ENCODE measurements at places on chromosomes 2 and 18. TPM values are rescaled to one million over a fixed set of nuclear protein-coding genes. Genes with fewer than 3 reads are reported as not detected.

The TMEM178A gene
- 0.86 TPM for total RNA-seq

The KHK gene
- total RNA-seq = 10.6 TPM

The GAD1 gene
- total RNA-seq = 1.9 TPM

The SIGLEC15 gene
- not detected for total RNA-seq

The C2orf66 gene
- 0.53 TPM for total RNA-seq

The SFXN5 gene
- 5.2 TPM for total RNA-seq

The SPDYA gene
- 1.8 TPM for total RNA-seq

The EPB41L3 gene
- total RNA-seq = 15.0 TPM

The POU3F3 gene
- not detected for total RNA-seq

The GPBAR1 gene
- 0.88 TPM for total RNA-seq

The QPCT gene
- total RNA-seq = not detected

The MARCO gene
- total RNA-seq = not detected

The RPRM gene
- total RNA-seq = not detected

The TRIM43 gene
- total RNA-seq = not detected

The UGT1A9 gene
- total RNA-seq = not detected

The TTR gene
- total RNA-seq = not detected

The LRP1B gene
- total RNA-seq = not detected

The GALNT13 gene
- total RNA-seq = 0.14 TPM

The MGAT4A gene
- 95.6 TPM for total RNA-seq

The CNRIP1 gene
- not detected for total RNA-seq

The SNORC gene
- total RNA-seq = 3.6 TPM

The ZNF521 gene
- not detected for total RNA-seq

The GAREM1 gene
- total RNA-seq = not detected

The ANO7 gene
- total RNA-seq = 0.27 TPM

The DHRS9 gene
- 11.5 TPM for total RNA-seq

The LINC00305 gene
- total RNA-seq = not detected

The MLPH gene
- not detected for total RNA-seq

The GAL3ST2 gene
- total RNA-seq = 0.16 TPM

The TFCP2L1 gene
- not detected for total RNA-seq

The NEMP2 gene
- 18.3 TPM for total RNA-seq

The GRHL1 gene
- 0.88 TPM for total RNA-seq

The ZNF396 gene
- total RNA-seq = 0.86 TPM

The DQX1 gene
- total RNA-seq = 2.3 TPM

The EMX1 gene
- not detected for total RNA-seq

The GCG gene
- not detected for total RNA-seq

The HOXD13 gene
- not detected for total RNA-seq

The IMP4 gene
- total RNA-seq = 91.0 TPM

The UGT1A3 gene
- not detected for total RNA-seq

The RGPD6 gene
- 23.0 TPM for total RNA-seq
